ENCODE measurements at places on chromosomes 1 and 21. TPM values are rescaled to one million over a fixed set of nuclear protein-coding genes. Genes with fewer than 3 reads are reported as not detected.

DNA sequence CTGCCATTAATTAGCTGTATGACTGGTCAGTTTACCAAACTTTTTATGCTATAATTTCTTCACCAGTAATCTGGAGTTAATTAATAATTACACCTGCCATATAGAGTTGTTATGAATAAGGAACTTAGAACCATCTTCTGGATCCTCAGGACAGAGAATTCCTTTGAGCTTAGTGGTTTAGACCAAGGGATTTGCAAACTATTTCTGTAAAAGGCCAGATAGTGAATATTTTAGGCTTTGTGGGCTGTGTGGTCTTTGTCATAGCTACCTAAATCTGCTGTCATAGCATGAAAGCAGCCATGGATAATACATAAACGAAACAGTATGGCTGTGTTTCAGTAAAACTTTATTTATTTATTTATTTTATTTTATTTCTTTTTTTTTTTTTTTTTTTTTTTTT, 9.0 kb downstream of the TIMM17A start:
- H3K36me3 ChIP-seq: no peaks in the 10 kb centered on the region
- no peaks in the 10 kb centered on the region for H3K4me1 ChIP-seq
- no peak overlapping the region for H3K27ac ChIP-seq
- no peak overlapping the region for H3K4me3 ChIP-seq

DNA sequence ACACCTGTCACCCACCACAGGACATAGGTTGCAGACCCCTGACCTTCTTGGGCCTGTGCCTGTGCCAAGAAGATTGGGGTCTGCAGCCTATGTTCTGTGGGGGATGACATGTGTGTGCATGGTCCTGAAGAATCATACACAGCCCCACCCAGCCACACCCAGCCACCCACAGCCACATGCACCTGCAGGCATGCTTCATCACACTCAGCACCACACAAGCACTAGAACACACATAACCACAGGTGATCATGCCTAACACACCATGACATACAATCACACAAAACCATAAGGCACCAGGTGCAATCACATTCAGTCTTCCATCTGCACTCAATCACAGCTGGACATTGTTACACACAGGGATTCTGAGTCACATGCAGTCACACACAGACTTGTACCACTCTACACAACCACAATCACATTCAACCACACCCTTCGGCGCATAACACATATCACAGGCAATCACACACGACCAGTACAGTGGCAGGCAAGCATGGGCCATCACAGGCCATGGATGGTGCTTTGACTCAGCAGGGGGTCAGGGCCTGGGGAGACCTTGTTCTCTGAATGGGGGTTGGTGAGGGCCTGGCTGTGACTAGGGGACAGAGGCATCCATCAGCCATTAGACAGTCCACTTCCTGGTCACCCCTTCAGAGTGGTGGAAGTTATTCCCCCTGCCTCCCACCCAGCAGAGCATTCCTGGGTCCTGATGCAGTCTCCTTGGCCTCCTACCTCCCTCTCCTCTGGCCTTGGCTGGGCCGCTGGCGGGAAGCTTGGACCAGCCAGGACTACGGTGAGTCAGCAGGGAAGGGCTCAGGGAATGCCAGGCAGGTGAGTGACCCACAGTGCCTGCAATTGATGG, 44.3 kb upstream of the EPS8L3 start:
- DNase-seq: no peak
- H3K27me3 ChIP-seq: no peaks in the 10 kb centered on the region
- no peaks in the 10 kb centered on the region for H3K36me3 ChIP-seq
- no peaks in the 10 kb centered on the region for H3K4me1 ChIP-seq
- no peak overlapping the region for H3K27ac ChIP-seq

GRCh38 chr1:39758556-39759435, 12.4 kb downstream of the OXCT2 start:
- no peak for DNase-seq
- H3K4me1 ChIP-seq: peaks cover 2% of the 10 kb centered on the region
- H3K36me3 ChIP-seq: peaks cover 7% of the 10 kb centered on the region
- H3K27me3 ChIP-seq: no peaks in the 10 kb centered on the region
- H3K27ac ChIP-seq: no peak overlapping the region
- H3K4me3 ChIP-seq: no peak overlapping the region

Gene CD5L
- total RNA-seq: not detected

GRCh38 chr1:214473387-214473786, 78.0 kb downstream of the PTPN14 start:
- no peaks in the 10 kb centered on the region for H3K27me3 ChIP-seq
- no peak for DNase-seq
- H3K36me3 ChIP-seq: no peaks in the 10 kb centered on the region
- H3K4me1 ChIP-seq: no peaks in the 10 kb centered on the region
- no peak overlapping the region for H3K4me3 ChIP-seq

Gene OR2G2
- not detected for total RNA-seq

- DNase-seq: no peak
- H3K27ac ChIP-seq: no peak overlapping the region
- H3K4me1 ChIP-seq: no peaks in the 10 kb centered on the region
- no peaks in the 10 kb centered on the region for H3K36me3 ChIP-seq
- no peaks in the 10 kb centered on the region for H3K27me3 ChIP-seq
Observed at GRCh38 chr1:156640842-156641706, 843 bp upstream of the BCAN start.

DNA sequence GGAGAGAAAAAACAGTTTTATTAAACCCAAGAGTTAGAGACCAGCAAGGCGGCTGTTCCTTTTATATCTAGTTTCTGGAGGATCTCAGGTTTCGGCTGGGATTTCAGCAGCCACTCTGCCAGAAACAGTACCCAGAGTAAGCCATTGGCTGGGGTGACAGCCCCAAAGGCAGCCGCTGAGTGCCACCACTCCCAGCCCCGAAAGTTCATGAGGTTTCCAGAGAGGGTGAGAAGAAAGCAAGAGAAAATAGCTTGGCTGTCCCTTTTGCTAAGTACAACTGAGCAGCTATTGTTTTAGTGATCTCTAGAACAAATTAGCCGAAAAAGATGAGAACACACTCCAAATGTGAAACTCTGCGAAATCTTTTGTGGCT, 1.2 kb downstream of the SH3BGR start:
- no peaks in the 10 kb centered on the region for H3K36me3 ChIP-seq
- no peak for DNase-seq
- no peaks in the 10 kb centered on the region for H3K27me3 ChIP-seq
- peak overlapping the region; percentile 62 for H3K4me3 ChIP-seq
- H3K4me1 ChIP-seq: no peaks in the 10 kb centered on the region

Gene KCNQ4
- total RNA-seq: 8.7 TPM

GRCh38 chr1:156160000-156160742, 6.8 kb downstream of the SEMA4A start:
- DNase-seq: no peak
- no peaks in the 10 kb centered on the region for H3K27me3 ChIP-seq
- H3K4me3 ChIP-seq: no peak overlapping the region
- H3K4me1 ChIP-seq: no peaks in the 10 kb centered on the region
- no peak overlapping the region for H3K27ac ChIP-seq
- H3K36me3 ChIP-seq: no peaks in the 10 kb centered on the region

GRCh38 chr1:94714152-94714551, 106.0 kb upstream of the SLC44A3 start:
- H3K27ac ChIP-seq: no peak overlapping the region
- no peaks in the 10 kb centered on the region for H3K36me3 ChIP-seq
- H3K27me3 ChIP-seq: no peaks in the 10 kb centered on the region
- H3K4me3 ChIP-seq: no peak overlapping the region
- no peaks in the 10 kb centered on the region for H3K4me1 ChIP-seq

DNA sequence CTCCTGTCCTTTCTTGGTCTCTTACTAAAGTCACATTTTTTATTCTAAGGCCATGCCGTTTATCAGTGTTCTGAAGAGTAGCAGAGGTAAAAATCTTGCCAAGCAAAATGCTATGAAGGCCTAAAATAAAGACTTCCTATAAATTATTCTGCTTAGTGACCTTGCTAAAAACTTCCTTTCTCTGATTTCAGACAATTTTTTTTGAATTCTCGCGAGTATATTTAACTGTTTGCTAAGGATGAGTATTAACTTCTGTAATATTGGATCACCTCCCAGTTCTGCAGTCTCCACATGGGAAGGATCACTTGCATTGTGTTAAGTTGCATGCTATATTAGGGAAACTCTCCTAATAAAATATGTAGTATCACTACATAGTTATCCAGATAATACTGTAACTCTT, 123.4 kb upstream of the SNX7 start:
- H3K36me3 ChIP-seq: no peaks in the 10 kb centered on the region
- H3K27me3 ChIP-seq: no peaks in the 10 kb centered on the region
- no peak for DNase-seq
- H3K4me1 ChIP-seq: no peaks in the 10 kb centered on the region
- no peak overlapping the region for H3K4me3 ChIP-seq
- H3K27ac ChIP-seq: no peak overlapping the region

Gene USH2A
- total RNA-seq: not detected

Gene LCE1E
- not detected for total RNA-seq

Gene TESK2
- 5.2 TPM for total RNA-seq

GRCh38 chr1:213719462-213719861, 268.3 kb upstream of the PROX1 start:
- no peak overlapping the region for H3K27ac ChIP-seq
- H3K36me3 ChIP-seq: no peaks in the 10 kb centered on the region
- H3K27me3 ChIP-seq: no peaks in the 10 kb centered on the region

DNA sequence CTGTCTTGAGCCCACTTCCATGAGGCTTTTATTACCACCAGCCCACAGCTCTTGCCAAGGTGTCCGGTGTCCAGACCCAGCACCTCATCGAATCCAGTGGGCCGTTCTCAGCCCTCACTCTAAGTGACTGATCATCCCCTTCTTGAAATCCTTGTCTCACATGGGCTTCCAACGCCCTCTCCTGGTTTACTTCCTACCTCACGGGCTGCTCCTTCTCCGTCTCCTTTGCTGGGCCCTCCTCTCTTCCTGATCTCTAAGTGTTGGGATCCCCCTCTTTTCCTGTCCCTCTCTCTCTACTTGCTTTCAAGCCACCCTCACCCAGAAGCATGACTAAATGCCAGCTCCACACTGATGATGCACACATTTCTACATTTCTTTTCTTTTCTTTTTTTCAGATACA, 9.0 kb upstream of the RHBG start:
- no peaks in the 10 kb centered on the region for H3K36me3 ChIP-seq
- no peaks in the 10 kb centered on the region for H3K27me3 ChIP-seq

Gene SYT11
- total RNA-seq: 42.8 TPM

DNA sequence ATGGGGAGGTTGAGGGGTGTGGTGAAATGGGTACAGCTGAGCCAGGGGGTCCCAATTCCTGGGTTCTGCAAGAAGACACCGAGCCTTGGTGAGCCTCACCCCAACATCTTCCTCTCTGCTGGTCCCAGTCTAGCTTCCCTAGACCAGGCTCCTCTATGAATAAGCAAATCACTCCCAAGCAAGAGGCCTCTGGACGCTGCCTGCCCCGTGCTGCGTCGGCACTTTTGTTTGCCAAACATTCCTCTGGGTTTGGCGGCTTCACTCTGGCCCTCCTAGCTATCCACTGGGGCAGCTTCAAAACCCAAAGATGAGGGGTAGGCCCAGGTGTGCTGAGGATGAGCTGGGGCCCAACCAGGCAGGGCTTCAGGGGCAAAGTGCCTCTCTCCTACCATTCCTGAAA, 137.1 kb upstream of the CD34 start:
- no peak overlapping the region for H3K4me3 ChIP-seq
- no peaks in the 10 kb centered on the region for H3K27me3 ChIP-seq
- peak overlapping the region; percentile 90 for H3K27ac ChIP-seq
- peak; percentile 88 for DNase-seq

DNA sequence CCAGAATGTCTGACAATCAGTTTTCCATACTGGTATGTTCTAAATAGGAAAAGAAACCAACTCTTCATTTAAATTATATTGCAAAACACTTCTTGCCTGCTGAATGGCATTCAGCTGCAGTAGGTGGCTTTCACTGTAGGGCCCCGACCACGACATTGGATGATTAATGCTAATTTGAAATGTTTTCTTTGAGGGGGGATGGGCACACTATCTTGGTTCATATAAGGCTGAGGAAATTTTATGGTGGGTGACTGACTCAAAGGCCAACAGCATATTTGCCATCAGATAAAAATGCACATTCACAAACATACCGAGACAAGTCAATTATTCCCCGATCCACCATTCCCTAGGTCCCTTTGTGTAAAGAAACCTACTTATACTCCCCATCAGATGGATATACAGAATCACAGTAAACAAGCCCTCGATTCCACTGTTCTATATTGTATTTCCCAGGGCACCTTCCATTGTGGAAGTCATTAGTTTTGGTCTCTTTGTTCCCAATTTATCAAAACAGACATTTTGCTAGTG, 464.2 kb upstream of the DAB1 start:
- DNase-seq: no peak
- peaks cover 5% of the 10 kb centered on the region for H3K27me3 ChIP-seq

- H3K4me1 ChIP-seq: no peaks in the 10 kb centered on the region
- H3K4me3 ChIP-seq: no peak overlapping the region
- no peak overlapping the region for H3K27ac ChIP-seq
- no peaks in the 10 kb centered on the region for H3K36me3 ChIP-seq
- no peaks in the 10 kb centered on the region for H3K27me3 ChIP-seq
Observed at GRCh38 chr1:101898137-101898536, 98.6 kb downstream of the OLFM3 start.

DNA sequence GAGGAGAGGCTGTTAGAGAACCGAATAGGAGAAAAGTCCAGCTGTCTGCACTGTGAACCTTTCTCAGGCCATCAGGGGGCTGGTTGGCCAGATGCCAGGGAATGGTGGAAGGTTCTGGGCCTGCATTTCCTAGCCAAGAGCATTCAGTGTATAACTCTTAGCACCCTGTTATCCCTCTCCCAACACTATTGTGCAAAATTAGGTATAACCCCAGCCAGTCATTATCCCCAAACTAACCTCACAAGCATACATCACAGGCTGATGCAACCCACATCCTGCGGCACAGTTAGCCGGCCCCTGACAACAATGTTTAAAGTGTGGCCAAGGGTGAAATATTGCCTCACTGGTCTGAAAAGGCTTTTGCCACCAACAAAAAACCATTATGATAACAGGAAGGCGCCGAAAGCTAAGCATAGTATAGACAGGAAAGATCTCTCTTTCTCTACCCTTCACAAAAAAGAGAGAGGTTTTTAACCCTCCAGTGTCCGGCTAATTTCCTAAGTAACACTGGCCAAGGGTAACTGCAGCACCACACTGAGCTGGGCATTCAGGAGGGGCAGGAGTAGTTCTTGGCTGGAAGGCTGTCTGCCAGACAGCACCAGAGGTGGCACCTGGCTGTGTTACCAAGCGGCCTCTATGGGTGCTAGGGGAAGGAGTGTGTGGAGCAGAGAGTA, 77.3 kb upstream of the BCAR3 start:
- H3K4me1 ChIP-seq: no peaks in the 10 kb centered on the region
- H3K27ac ChIP-seq: no peak overlapping the region
- no peak overlapping the region for H3K4me3 ChIP-seq
- H3K27me3 ChIP-seq: no peaks in the 10 kb centered on the region
- no peak for DNase-seq
- no peaks in the 10 kb centered on the region for H3K36me3 ChIP-seq

Measured in aorta (tissue), 5 donors.